ENCODE measurements at places on chromosomes 7 and 10.

- no peak for DNase-seq
These were observed 227.8 kb upstream of the GRB10 start for GRCh38 chr7:51010534-51010933.

DNA sequence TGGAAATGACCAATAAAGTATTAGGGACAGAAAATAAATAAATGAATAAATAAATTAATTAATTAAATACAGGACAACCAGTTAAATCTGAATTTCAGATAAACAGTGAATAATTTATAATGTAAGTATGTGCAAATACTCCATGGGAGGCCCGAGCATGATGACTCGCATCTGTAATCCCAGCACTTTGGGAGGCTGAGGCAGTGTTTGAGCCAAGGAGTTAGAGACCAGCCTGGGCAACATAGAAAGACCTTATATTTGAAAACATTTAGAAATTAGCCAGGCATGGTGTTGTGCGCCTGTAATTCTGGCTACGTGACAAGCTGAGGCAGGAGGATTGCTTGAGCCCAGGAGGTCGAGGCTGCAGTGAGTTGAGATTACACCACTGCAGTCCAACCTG lies 123.7 kb downstream of the CUL2 start:
- DNase-seq = no peak

DNA sequence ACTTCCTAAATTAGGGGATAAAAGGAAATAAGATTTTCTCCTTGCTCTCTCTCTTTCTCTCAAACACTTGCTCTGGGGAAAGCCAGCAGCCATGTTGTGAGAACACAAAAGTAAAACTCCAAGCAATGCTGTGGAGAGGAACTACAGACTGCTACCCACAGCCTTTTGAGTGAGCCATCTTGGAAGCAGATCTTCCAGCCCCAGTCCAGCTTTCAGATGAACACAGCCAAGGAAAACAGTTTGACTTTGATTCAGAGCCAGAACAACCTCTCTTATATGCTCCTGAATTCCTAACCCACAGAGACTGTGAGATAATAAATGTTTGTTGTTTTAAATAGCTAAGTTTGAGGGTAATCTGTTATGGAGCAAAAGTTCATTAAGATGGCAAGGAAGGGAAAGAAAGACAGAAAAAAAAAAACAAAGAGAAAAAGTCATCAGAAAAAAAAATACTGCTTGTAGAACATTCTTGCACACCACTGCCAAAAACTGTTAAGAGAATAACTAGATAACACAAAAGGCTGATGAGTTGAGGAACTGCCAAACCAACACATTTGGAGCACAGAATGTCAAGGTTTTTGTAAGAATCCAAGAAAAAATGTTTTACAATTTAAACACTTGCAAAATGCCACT lies 20.9 kb upstream of the PRKAR2B start:
- DNase-seq = no peak

GRCh38 chr7:6477318-6477660 lies 29.5 kb upstream of the DAGLB start:
- DNase-seq = no peak

DNA sequence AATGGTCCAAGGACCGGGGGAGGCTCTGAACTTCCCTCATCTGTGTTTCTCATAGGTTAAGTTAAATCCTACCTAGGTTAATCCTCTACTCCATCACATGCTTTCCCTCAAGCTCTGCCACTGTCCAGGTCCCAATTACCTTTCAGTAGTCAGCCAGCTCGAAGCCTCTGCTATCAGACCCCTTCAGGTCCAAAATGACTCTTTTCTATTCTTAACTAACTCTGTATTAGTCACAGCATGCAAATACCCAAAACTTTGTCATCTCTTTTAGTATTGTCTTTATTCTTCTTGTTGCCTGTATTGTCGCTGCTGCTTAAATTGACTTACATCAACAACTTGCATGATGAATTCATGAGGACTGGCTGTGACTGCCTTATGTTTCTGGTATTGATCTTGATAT lies 15.3 kb downstream of the PPP1R17 start:
- no peak for DNase-seq

GRCh38 chr10:26725837-26726727 lies 28.6 kb downstream of the PDSS1 start:
- peak; percentile 19 for DNase-seq

GRCh38 chr10:7345717-7346116 lies 65.1 kb downstream of the SFMBT2 start:
- DNase-seq = no peak

- DNase-seq = no peak
These were observed 45.9 kb downstream of the COL1A2 start for GRCh38 chr7:94440451-94441039.

DNA sequence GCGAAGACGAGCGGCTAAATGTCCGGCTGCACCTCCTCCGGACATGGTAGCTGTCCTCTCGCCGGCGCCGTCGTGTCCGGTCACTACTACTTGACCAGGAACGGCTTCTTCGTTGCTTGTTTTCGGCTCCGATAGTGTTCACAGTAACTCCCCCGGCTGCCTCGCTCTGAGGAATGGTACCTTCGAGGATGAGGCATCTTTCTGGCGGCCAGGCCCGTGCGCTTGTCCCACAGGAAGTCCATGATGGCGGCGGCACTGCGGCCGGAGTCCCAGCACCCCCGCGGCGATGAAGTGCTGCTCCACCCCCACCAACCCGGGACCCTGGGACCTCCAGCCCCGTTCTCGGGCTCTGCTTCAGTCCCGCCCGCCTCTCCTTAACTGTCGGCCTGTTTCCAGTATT lies 11.0 kb upstream of the CCDC126 start:
- no peak for DNase-seq

DNA sequence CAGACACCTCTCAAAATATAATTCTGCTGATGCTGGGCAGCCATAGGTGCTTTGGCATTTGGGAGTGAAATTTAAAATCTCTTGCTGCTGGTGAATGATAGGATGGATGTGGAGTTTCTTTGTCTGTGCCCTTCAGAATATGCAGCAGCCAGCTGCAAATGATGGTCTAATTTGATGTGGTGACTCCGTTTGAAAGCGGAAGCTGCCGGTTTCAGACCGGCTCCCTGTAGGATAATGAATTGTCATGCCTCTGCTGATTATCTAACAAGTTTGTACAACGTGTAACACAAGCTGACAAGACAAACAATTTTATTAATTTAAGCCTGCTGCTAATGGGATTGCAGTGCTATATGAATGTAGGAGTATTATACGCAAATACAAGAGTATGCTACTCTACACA lies 103.5 kb downstream of the SND1 start:
- no peak for DNase-seq

- DNase-seq = no peak
These were observed 93.7 kb downstream of the ELAPOR2 start for GRCh38 chr7:86965727-86966120.

DNA sequence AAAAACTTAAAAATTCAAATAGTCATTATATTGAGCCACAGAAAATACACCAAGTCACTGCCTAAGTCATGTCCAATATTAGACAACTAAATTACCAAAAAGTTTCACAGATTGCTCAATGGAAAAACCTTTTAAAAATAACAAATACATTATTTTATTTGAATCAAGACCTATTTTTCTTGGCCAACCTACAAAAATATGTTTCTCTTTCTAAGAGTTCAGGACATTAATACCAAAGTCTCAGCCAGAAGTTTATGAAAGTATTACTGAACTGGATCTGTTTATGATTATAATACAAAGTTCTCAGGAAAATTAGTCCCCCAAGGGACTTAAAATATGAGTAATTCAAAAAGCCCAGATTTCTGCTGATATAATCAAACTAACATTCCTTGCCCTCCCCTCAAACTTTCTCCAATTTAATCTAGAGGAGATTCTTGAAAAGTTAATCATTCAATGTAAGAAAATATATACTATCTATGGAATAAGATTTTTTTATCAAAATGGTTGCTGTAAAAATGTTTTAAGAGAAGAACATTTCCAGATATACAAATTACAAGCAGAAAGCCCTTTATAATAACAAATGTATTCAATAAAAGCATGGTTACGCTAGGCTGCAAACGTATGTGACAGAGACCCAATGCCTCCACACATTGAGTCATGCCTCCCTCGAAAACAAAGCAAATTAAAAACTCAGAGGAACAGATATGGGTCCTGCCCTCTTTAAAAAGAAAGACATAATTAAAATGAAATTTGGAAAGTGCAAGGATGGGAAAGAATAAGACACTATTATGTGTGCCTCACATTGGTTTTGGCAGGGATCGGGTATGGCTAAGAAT lies 381.6 kb downstream of the PARD3 start:
- no peak for DNase-seq

GRCh38 chr10:3476186-3476585 lies 303.6 kb upstream of the PITRM1 start:
- no peak for DNase-seq
